Stimulated activated CD8-positive, alpha-beta memory T cell treated with anti-CD3 and anti-CD28 coated beads, Interleukin-4, amount 100 ng/mL, for 4 hours (primary cell): ENCODE measurements at places on chromosomes 11 and 22.

- no peak for DNase-seq
Observed at GRCh38 chr11:118895093-118896039, 11.7 kb downstream of the CXCR5 start.

DNA sequence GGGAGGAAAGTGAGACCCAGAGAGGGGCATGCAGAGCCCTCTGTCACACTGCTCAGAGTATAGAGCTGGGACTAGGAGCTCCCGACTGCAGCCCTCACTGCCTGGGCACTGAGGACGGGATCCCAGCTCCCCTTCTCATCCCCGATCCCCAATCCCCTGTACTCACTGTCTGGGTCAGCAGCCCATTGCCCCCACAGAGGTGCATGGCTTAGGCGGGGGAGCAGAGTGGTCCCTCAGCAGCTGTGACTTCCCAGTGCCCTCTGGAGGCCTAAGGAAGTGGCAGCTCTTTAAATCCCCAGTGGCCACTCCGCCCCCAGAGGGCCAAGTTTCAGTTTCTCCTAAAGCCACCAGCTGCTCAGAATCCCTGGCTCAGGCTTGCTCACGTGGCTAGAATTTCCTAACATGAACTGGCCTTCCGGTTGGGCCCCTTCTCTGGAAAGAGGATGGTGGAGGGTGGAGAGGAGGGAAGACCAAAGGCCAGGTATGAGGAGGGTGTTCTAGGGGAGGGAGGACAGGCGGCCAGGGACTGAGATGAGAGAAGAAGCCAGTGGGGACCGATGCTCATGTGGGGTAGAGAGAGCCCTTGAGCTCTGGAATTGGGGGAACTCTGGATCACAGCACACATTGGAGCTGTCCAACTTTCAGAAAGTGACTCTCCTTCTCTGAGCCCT lies at the start of gene BATF2:
Gene BATF2, minus strand, starts transcription at position 262 of the 671 bp plus-strand sequence. Its CDS starts 57 bp downstream, at position 205.
- DNase-seq = no peak

- DNase-seq = no peak
Observed at GRCh38 chr11:58787903-58788302, 56.2 kb upstream of the GLYAT start.

DNA sequence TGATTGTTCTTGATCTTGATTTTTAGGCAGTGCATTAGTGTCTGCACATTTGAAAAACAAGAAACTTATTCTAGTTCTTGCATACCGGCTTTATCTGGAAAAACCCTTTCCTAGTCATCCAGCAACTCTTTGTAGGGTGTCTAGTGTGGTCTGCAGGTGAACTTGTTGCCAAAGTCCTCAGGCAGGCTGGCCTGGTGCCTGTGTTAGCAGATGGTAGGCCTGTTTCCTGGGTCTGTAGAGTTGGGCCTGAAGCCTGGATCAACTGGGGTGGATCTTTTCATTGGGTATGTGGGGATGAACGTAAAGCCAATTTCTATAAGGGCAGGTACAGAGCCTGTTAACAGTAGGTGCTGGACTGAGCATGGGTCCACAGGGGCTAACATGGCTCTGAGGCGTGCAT lies 5.6 kb upstream of the GLYATL1 start:
- DNase-seq = no peak

DNA sequence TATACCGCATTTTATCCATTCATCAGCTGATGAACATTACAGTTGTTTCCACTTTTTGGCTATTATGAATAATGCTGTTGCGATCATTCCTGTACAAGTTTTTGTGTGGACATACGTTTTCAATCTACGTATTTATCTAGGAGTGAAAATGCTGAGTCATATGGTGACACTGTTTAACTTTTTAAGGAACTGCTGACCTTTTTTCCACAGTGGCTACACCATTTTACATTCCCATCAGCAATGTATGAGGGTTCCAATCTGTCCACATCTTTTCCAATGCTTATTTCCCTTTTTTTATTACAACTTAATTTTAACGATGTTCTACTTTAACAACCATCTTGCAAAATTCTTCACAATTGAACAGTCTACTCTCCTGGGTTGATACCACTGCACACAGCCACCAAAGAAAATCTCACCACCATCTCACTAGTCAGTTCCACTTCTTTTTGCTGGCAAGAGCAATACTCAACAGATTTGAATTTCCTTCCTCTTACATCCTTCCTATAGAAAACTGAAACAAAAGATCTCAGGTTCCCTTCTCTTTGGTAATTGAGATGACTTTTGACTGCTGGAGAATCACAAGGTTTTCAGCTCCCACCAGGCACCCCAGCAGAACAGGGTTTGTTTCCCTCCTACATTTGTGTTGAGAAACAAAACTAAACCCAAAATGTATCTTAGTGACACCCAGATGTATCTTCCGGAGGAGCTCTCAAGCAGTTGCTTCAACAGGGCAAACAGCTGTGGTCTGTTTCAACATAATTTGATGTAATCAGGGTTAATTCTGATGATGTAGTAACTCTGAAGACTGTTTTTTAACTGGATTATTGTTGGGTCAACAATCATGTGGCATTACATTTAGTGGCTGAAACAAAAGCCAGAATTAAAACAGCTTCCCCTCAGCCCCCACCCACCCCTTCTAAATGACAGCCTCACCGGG lies 7.0 kb upstream of the GAB2 start:
- DNase-seq = no peak

- DNase-seq = no peak
Observed at GRCh38 chr11:60362241-60362640, 16.1 kb upstream of the MS4A7 start.

GRCh38 chr11:86555866-86556265 lies 116.5 kb downstream of the ME3 start:
- no peak for DNase-seq

- DNase-seq = no peak
Observed at GRCh38 chr11:86197448-86197847, 47.1 kb upstream of the EED start.

- no peak for DNase-seq
Observed at GRCh38 chr22:38653741-38654140, 2.5 kb downstream of the FAM227A start.

- DNase-seq = no peak
Observed at GRCh38 chr11:83158965-83159901, 2.3 kb downstream of the PCF11 start.

DNA sequence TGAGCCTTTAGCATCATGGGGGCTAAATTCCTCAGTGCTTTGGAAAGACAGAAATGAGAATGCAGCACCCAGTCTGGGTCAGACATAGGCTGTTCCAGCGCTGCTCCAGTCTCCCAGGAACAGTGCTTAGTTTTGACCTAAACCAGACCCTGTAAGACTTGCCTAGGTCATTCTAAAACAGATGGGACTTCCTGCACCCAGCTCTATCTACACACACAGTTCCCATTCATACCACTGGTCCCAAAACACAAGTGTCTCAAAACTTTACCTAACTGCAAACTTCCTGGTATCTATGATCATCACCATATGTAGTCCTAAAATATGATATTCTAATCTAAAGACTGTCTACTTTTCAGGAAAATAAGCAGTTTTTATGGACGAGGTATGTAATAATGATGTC lies 37.9 kb downstream of the PRCP start:
- DNase-seq = no peak

- no peak for DNase-seq
Observed at GRCh38 chr11:82384308-82384707, 349.4 kb downstream of the FAM181B start.

- DNase-seq = no peak
Observed at GRCh38 chr11:33690290-33691065, 10.1 kb downstream of the C11orf91 start.

DNA sequence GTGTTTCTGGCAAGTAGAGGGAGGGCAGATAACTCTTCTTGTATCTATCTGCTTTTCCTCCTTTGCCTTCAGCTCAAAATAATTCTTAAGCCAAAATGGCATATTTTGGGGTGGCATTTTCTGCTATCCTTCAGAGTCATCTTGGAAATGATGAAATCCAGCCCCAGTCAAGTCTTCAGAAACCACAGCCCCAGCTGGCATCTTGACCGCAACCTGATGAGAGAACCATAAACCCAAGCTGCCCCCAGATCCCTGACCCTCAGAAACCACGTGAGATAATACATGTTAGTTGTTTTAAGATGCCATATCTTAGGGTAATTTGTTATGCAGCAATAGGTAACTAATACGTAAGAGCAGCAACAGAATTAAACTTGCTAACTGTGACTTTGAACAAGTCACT lies 15.1 kb upstream of the PAMR1 start:
- no peak for DNase-seq

DNA sequence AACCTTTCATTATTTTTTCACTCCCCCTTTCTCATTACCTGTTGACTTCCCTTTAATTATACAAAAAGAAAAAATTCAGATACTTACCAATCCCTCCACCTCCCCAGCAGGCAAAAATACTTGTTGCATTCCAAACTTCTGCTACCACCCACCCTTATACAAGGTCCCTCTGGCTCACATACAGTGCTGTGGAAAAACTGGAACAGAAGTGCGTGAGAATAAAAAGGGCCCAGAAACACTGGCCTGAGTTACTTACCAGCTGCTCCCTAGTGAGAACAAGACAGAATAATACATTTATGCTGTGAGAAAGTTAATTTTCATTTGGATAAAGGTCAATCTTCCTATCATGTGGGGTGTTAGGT lies 46.9 kb upstream of the RAPSN start:
- DNase-seq = no peak

GRCh38 chr11:69452206-69452987 lies 29.1 kb upstream of the LINC01488 start:
- no peak for DNase-seq

- DNase-seq = no peak
Observed at GRCh38 chr11:19774817-19775580, 62.4 kb downstream of the NAV2 start.

- DNase-seq = no peak
Observed at GRCh38 chr11:111986589-111986988, 38.6 kb upstream of the DLAT start.

- no peak for DNase-seq
Observed at GRCh38 chr11:59552844-59553243, 41.5 kb downstream of the OR4D9 start.

- no peak for DNase-seq
Observed at GRCh38 chr22:46681010-46681409, 57.0 kb downstream of the CERK start.

DNA sequence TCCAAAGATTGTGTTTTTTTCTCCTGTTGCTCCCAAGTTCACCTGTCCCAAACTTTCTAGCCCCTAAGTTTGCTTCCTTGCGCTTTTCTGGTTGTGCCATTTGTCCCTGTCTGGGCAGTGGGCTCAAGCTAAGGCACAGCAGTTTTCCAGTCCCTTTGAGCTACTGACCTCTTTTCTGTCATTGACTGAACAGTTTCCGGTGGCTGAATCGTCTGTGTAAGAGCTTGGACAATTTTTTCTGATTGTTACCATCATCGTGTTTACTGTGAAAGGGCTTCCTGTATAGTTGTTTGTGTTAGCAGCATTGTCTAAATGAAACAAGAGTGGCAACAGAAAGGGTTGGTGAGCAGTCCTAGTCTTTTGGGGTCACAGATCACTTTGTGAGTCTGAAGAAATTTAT lies 49.8 kb downstream of the BMAL1 start:
- DNase-seq = no peak

GRCh38 chr11:76723548-76723947 lies 53.0 kb upstream of the LRRC32 start:
- DNase-seq = no peak

DNA sequence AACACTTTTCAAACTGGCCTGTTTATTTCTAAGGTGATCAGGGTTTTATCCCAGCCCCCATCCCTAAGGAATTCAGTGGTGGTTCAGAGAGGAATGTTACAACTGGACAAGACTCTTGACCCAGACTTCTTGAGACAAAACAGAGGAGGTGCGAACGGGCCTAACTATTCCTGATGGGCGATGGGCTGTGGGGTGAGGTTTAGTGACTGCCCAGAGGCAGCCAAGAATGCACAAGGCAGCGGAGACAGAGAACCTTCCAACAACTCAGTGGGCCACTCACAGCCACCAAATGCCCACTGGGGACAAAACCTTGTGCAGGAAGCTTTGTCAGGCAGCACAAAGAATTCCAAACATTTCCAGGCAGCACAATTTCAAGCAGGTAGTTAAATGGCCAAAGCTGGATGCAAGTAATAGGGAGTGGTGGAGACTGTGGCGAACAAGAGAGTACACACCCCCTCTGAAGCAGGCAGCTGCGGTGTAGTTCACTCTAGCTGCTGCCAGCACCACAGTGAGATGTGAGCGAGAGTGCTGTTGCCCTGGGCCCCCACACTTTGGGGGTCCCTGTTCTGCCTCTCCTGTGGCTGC lies 29.2 kb downstream of the SCUBE1 start:
- no peak for DNase-seq

DNA sequence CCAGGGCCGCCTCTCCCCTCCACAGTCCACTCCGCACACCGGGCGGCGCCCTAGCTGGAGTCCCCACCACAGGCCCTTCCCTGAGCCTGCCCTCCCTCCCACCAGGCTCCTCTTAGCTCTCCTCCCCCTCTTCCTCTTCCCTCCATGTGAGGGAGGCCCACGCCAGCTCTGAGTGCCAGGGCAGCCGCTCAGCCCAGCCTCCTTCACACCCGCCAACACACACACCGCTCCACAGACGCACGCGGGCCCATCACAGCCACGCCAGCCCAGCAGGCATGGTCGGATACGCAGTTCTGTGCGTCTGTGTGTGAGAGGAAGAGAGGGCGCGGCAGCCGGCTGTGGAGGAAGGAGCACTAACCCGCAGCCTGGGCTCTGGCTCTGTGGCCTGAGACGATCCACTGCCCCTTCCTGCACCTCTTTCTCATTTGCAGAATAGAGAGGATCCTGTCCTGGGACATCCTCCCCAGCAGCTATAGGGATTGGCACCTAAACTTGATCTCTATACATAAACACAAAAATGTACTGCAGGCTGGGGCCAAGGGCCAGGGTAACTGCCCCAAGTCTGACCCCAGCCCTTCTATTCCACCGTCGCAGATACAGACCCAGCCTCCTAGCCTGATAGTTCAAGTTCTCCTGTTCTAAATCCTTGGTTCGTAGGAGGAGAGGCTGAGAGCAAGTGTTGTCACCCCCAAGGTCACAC lies 3.5 kb downstream of the CHRM4 start:
- DNase-seq = no peak

DNA sequence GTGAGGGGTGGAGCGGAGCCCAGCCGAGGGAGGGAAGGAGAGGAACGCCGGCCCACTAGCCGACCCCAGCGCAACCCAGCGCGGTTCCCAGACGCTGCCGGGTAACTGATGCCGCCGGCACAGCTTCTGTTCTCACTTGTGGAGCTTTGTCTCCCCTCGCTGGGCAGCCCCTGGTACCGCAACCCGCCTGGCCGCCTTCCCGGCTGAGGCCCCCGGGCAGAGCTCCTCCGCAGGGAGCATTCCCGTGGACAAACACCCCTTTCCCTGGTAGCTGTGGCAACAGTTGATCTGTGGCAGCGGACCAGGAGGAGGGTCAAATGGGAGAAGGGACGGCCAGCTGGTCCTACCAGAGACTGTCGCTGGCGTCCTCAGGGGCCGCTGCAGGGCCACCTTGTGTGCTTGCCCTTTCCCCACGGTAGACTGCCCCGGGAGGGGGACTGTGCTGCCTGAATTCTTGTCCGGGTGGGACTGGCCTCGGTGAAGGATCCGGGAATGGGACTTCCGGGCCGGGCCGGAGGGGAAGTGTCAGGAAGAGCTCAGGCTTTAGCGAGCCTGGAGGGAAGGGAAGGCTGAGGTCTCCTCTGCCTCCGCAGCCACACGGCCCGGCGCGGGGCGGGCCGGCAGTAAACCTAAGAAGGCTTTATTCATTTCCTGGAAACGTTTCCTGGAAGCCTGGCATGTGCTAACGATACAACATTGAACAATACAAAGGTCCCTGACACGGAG lies 468.0 kb downstream of the OPCML start:
- DNase-seq = no peak
